NCI-H1694 treated with DMSO at 0.1 percent for 48 hours (cell line): ENCODE measurements at places on chromosomes 6 and 20.

GRCh38 chr6:18598551-18599264, 211.6 kb downstream of the RNF144B start:
- DNase-seq = no peak

GRCh38 chr20:1118004-1118335, 432 bp upstream of the PSMF1 start:
- no peak for DNase-seq

GRCh38 chr20:9270831-9271230, 201.9 kb downstream of the PLCB4 start:
- DNase-seq = no peak

GRCh38 chr6:162306616-162307015, 420.9 kb downstream of the PRKN start:
- DNase-seq = no peak

GRCh38 chr6:40437631-40438030, 149.5 kb downstream of the LRFN2 start:
- DNase-seq = no peak

DNA sequence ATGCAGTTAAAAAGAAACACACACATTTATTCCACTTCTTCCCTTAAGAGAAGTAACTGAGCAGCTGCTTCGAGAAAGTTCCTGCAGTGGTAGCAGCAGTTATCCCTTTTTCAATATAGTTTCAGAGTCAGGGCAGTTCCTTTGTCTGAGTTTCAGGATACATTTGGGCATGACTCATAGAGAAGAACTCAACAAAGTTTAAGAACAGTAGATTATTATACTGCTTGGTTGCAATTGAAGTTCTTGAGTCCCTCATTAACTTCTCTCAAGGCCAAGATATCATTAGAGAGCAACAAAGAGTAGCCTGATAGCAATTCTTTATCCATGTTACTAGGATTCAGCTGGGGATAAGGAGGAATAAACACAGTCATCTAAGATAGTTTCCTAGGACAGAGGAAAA, 54.4 kb downstream of the TPD52L1 start:
- no peak for DNase-seq
